ENCODE measurements at places on chromosomes 2 and 18.

DNA sequence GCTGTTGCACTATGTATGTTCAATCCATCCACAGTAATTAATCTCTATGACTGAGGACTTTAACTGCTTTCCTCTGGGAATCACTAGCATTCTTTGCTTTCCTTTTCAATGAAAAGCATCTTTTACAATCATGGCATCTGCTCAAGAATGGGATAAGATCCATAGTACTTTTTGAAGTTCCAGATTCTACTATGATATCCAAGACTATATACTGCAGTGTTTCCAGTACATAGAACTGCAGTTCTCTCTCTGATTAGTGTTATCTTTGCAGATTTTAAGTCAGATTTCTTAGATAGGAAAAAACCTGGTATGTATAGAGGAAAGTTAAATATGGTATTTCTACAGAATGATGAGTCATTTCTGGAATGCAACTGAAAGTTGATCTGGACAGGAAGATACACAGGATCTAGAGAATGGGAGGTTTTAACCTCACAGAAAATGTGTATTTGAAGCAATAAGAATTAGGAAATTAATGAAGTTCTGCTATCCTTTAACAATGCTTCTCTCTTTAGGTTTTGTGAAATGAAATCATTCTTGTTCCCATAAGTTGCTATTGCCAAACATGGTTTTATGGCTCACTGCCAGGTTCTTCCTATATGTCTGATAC, 670.7 kb downstream of the ERBB4 start:
- no peaks in the 10 kb centered on the region for H3K4me1 ChIP-seq
- H3K27me3 ChIP-seq: no peaks in the 10 kb centered on the region
- DNase-seq: no peak
- H3K4me3 ChIP-seq: no peak overlapping the region

DNA sequence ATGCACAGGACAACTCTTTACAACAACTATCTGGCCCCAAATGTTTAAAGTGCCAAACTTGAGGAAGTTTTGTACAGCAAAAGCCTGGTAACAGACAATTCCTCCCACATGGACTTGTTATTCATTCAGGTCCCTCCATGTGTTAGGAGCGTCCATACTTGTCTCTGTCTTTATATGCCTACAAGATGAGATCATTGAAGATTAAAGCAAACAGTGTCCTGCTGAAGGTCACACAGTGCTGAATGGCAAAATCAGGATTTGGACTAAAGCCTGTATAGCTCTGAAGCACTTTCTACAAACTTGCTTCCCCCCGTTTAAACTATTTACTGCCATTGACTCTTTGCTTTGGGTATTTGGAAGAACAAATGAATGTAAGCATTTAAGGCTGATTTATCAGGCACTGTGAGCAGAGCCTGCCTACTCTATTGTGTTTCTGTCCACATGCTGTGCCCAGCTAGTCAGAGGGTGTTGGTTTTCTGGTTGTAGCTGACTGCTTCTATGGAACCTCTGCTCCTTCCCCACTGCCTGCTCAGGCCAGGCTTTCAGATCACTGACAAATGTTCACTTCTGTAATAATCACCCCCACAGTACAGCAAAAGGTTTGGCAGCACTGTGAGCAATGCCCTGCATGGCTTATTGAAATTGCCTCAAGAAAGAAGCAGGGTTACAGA, 274.3 kb downstream of the THSD7B start:
- no peaks in the 10 kb centered on the region for H3K4me1 ChIP-seq
- H3K27me3 ChIP-seq: no peaks in the 10 kb centered on the region
- H3K27ac ChIP-seq: no peak overlapping the region
- DNase-seq: no peak
- H3K36me3 ChIP-seq: no peaks in the 10 kb centered on the region

- no peaks in the 10 kb centered on the region for H3K27me3 ChIP-seq
- no peak for DNase-seq
- H3K27ac ChIP-seq: no peak overlapping the region
- no peaks in the 10 kb centered on the region for H3K36me3 ChIP-seq
Measured at GRCh38 chr2:29139152-29139551, 23.9 kb downstream of the CLIP4 start.

GRCh38 chr2:136065384-136065783, 52.6 kb downstream of the CXCR4 start:
- no peak overlapping the region for H3K27ac ChIP-seq
- H3K36me3 ChIP-seq: no peaks in the 10 kb centered on the region
- H3K4me1 ChIP-seq: no peaks in the 10 kb centered on the region
- no peak for DNase-seq
- no peaks in the 10 kb centered on the region for H3K27me3 ChIP-seq

- DNase-seq: no peak
- H3K36me3 ChIP-seq: no peaks in the 10 kb centered on the region
- no peaks in the 10 kb centered on the region for H3K4me1 ChIP-seq
- H3K4me3 ChIP-seq: no peak overlapping the region
- no peak overlapping the region for H3K27ac ChIP-seq
Measured at GRCh38 chr2:134190807-134191203, 63.1 kb upstream of the MGAT5 start.

- DNase-seq: no peak
- peaks cover 5% of the 10 kb centered on the region for H3K4me1 ChIP-seq
- H3K27ac ChIP-seq: no peak overlapping the region
- no peaks in the 10 kb centered on the region for H3K27me3 ChIP-seq
- H3K4me3 ChIP-seq: no peak overlapping the region
Measured at GRCh38 chr2:97967216-97967592, 28.5 kb downstream of the TMEM131 start.

GRCh38 chr2:45166229-45166890, 157.1 kb upstream of the SIX2 start:
- H3K4me3 ChIP-seq: no peak overlapping the region
- H3K4me1 ChIP-seq: peaks cover 3% of the 10 kb centered on the region
- H3K27ac ChIP-seq: no peak overlapping the region
- H3K36me3 ChIP-seq: no peaks in the 10 kb centered on the region
- DNase-seq: no peak

GRCh38 chr2:8606649-8607550, 75.0 kb upstream of the ID2 start:
- DNase-seq: no peak
- H3K4me1 ChIP-seq: no peaks in the 10 kb centered on the region
- H3K36me3 ChIP-seq: no peaks in the 10 kb centered on the region
- H3K4me3 ChIP-seq: no peak overlapping the region
- peak overlapping the region; percentile 16 for H3K27ac ChIP-seq

- H3K27ac ChIP-seq: no peak overlapping the region
- no peak overlapping the region for H3K4me3 ChIP-seq
- no peaks in the 10 kb centered on the region for H3K27me3 ChIP-seq
Measured at GRCh38 chr2:177204417-177204816, 8.2 kb upstream of the HNRNPA3 start.

DNA sequence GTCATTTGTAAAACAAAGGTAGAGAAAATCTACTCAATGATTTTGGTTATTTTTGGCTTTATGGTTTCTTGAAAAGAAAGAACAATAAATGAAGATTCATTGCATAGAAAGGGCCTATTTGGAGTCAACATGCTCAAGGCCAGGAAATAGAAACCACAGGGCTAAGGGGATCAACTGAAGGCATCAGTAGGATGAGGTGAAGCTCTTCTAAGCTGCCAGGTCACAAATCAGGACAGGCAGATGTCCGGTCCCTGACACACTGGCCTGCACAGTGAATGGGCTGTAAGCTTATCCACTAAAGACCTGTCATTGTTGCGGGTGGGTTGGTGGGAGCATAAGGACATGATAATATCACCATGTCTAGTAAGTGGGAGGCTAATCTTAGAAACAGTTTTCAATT, 31.6 kb upstream of the RNF138 start:
- no peak for DNase-seq
- H3K36me3 ChIP-seq: no peaks in the 10 kb centered on the region
- H3K4me3 ChIP-seq: no peak overlapping the region
- H3K4me1 ChIP-seq: no peaks in the 10 kb centered on the region
- no peak overlapping the region for H3K27ac ChIP-seq

GRCh38 chr2:239967553-239968036, 57.5 kb downstream of the NDUFA10 start:
- H3K27ac ChIP-seq: no peak overlapping the region
- DNase-seq: no peak
- H3K4me3 ChIP-seq: no peak overlapping the region
- H3K27me3 ChIP-seq: no peaks in the 10 kb centered on the region
- H3K36me3 ChIP-seq: no peaks in the 10 kb centered on the region

GRCh38 chr2:58899692-58900091, 658.6 kb upstream of the FANCL start:
- no peak for DNase-seq
- H3K36me3 ChIP-seq: no peaks in the 10 kb centered on the region
- H3K27me3 ChIP-seq: no peaks in the 10 kb centered on the region
- no peaks in the 10 kb centered on the region for H3K4me1 ChIP-seq

GRCh38 chr2:233349005-233349998, 5.0 kb upstream of the DGKD start:
- no peaks in the 10 kb centered on the region for H3K4me1 ChIP-seq
- H3K36me3 ChIP-seq: no peaks in the 10 kb centered on the region
- H3K4me3 ChIP-seq: no peak overlapping the region

DNA sequence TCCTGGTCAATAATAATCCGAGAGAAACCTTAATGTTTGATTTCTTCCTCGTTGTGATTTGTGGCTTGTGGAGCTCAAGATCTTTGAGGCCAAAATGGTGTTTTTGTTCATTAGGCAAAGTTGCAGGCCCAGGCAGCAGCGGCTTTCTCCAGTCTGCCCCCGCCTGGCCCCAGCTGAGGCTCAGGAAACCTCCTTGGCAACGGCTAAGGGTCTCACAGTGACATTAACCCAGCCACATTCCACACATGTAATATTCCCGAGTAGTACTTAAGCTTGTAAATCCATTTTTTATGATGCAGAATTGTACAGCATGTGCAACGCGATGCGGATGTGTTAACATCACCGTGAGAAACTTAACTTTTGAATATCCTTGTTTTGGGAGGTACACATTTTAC, 200.1 kb downstream of the BCL11A start:
- H3K36me3 ChIP-seq: no peaks in the 10 kb centered on the region
- H3K4me3 ChIP-seq: no peak overlapping the region
- H3K4me1 ChIP-seq: no peaks in the 10 kb centered on the region

GRCh38 chr2:129464631-129465030, 514.8 kb upstream of the RAB6C start:
- no peak overlapping the region for H3K4me3 ChIP-seq
- no peaks in the 10 kb centered on the region for H3K4me1 ChIP-seq
- no peak overlapping the region for H3K27ac ChIP-seq

- no peak for DNase-seq
- no peak overlapping the region for H3K4me3 ChIP-seq
- no peaks in the 10 kb centered on the region for H3K27me3 ChIP-seq
- H3K4me1 ChIP-seq: no peaks in the 10 kb centered on the region
- no peaks in the 10 kb centered on the region for H3K36me3 ChIP-seq
- no peak overlapping the region for H3K27ac ChIP-seq
Measured at GRCh38 chr2:201937343-201937742, 96.3 kb upstream of the FZD7 start.

DNA sequence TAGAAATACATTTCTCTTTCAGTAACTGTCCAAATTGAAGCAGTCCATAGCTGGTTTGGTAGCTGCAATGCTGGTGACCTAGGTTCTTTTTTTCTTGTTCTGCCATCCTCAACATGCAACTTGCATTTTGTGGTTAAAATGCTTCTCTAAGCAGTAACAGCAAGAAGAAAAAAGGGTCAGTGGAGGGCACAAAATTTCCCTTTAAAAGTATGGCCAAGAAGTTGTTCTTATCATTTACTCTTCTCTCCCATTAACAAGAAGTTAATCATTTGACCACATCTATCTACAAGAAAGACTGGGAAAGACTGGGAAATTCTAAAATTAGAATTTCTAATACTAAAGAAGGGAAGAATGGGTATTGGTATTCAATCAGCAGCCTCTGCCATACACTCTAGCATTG, 569.9 kb downstream of the CPS1 start:
- no peaks in the 10 kb centered on the region for H3K27me3 ChIP-seq
- DNase-seq: no peak
- no peak overlapping the region for H3K27ac ChIP-seq

- no peaks in the 10 kb centered on the region for H3K27me3 ChIP-seq
- H3K27ac ChIP-seq: no peak overlapping the region
- DNase-seq: no peak
Measured at GRCh38 chr2:220071696-220072095, 444.3 kb downstream of the SLC4A3 start.

DNA sequence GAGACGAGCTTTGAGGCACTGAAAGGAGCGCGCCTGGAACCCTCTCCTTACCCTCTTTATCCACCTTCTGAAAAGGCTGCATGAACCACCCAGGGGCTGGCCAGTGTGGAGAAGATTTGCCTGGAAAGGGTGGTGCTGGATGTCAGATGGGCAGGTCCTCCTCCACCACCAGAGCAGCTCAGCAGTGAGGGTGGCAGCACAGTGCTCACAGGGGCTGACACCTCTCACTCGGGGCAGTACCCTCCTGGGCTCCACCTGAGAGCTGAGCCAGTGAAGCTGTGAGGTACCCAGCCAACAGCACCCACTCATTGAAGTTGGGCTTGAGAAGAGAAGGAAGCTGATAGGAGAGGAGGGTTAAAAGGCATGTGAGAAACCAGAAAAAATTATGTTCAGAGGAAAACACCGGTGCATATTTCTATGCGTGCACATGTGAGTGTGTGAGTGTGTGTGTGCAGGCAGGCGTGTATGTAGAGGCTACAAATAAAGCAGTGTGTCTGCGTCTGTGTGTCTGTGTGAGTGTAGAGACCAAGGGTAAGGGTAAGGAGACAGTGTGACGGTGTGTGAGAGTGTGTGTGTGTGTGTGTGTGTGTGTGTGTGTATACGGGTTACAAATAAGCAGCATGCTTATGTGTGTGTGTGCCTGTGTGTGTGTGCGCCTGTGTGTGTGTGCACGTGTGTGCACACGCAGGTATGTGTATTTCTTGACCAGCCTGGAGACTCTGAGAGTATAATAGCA, 40.7 kb downstream of the TEX44 start:
- H3K4me1 ChIP-seq: no peaks in the 10 kb centered on the region
- DNase-seq: no peak
- H3K4me3 ChIP-seq: no peak overlapping the region
- H3K27ac ChIP-seq: no peak overlapping the region
- H3K27me3 ChIP-seq: no peaks in the 10 kb centered on the region

DNA sequence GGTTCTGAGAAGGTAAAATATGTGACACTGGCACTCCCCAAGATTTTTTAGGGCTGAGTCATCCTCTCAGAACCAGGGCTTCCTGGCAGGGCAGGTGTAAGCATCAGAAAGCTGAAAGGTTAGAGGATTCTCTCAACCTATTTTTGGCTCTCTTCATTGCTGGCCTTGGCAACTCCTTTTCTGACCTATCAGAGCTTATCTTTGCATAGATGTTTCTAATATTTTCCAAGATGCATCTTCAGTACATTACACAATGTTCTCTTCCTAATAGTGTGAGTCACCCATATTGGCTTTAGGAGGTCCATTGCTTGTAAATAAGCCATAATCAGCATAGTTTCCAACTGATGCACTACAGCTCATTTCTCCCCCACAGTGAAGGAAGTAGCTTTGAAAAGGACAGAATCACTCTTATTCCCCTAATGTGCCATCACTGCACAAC, 2008.4 kb upstream of the PIK3C3 start:
- DNase-seq: peak; percentile 8
- H3K36me3 ChIP-seq: no peaks in the 10 kb centered on the region
- H3K4me1 ChIP-seq: no peaks in the 10 kb centered on the region
- no peak overlapping the region for H3K4me3 ChIP-seq
- no peaks in the 10 kb centered on the region for H3K27me3 ChIP-seq
- no peak overlapping the region for H3K27ac ChIP-seq

All from prostate gland (tissue), 2 donors.